ENCODE measurements at places on chromosomes 2 and 18. TPM values are rescaled to one million over a fixed set of nuclear protein-coding genes. Genes with fewer than 3 reads are reported as not detected.

The PPP4R1 gene
- 39.7 TPM for total RNA-seq

The ROCK2 gene
- total RNA-seq, result 32.2 TPM

The ADCY3 gene
- 75.9 TPM for total RNA-seq

The KRTCAP3 gene
- total RNA-seq, result 1.4 TPM

The NAT8 gene
- total RNA-seq, result not detected
